ENCODE measurements at places on chromosomes 7 and 10.

- no peak for DNase-seq
Observed at GRCh38 chr7:117698018-117698417, 175.2 kb downstream of the CTTNBP2 start.

DNA sequence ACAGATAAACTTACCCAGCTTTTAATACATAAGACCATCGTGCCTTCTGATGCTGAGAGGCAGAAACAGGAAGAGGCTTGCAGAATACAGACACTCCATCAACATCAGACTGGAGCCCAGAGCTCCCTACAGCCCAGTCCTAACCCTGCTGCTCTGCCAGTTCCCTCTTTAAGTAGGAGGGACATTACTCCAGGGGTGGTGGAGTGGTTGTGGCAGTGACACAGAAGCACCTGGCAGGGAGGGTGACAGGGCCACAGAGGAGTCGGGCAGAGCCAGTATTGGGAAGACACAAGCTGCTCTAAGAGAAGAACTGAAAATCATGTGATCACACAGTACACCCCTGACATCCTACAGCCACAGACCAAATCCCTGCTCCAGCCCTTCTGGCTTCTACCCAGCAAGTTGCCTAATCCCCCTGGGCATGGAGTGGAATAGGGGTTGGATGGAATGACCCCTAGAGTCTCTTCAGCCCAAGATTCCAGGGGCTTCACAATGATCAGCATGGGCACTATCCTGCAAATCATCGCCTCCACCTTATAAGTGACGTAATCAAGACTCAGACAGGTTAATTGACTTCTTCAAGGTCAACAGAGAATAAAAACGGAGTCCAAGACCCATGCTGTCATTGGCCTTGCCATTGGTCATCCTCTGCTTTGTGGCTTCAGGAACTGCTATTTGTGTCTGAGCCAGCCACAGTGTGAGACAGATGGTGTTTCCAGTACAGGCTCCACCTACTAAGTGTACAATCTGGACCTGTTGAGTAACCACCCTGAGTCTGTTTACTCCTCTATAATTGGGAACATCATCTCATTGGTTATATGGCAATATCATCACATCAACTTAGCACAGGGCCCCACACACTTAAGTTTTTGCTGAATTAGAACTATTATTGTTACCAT, 61.1 kb upstream of the ZMIZ1 start:
- DNase-seq: no peak

DNA sequence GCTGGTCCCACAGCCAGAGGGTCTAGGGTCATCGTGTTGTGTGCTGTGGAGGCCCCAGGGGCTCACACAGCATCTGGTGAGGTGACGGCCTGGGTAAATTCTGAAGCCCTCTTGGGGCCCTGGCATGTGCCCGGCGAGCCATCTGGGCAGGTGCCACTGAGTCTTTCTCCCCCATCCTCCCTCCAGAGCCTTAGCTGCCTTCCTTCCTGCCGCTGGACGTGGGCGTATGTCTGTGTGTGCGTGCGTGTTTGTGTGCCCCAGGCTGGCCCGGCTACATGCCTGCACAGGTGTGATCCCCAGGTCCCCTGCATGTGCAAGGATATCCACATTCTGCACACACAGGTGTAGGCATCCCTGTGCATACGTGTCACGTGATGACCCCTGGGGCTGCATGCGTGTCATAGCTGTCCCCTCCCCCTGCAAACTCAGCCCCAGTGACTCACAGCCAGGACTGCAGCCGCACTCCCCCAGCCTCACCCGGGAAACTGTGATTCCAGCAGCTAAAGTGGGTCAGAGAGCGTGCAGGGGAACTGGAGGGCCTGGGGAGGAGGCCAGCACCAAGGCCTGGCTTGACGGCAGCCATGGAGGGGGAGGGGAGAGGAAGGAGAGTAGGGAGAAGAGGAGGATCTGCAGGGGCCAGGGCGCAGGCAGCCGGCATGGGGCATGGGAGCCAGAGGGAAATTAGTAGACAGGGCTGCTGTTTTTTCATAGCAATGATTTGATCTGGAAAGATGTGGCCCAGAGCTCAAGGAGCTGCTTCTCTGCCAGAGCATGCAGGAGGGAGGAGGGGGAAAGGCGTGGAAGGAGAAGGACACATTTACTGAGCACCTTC, 46.4 kb downstream of the ELFN1 start:
- DNase-seq: peak; percentile 72

DNA sequence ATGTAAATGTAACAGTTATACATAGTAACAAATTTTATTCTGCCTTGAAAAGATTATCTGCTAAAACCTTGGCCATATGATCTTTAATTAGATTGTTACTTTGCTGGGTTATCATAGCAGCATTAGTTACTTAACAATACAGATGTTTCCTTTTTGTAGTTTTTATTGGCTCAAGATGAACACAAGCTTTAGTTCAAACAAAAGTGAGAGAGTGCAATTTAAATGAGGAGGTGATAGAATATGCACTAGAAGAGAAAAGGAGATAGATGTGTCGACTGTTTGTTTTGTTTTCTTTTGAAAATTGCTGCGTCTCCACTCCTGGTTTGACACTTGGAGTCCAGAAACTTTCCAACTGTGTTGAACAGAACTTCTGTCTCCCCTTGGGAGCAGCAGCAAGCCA, 91.4 kb upstream of the CAV2 start:
- DNase-seq: no peak

DNA sequence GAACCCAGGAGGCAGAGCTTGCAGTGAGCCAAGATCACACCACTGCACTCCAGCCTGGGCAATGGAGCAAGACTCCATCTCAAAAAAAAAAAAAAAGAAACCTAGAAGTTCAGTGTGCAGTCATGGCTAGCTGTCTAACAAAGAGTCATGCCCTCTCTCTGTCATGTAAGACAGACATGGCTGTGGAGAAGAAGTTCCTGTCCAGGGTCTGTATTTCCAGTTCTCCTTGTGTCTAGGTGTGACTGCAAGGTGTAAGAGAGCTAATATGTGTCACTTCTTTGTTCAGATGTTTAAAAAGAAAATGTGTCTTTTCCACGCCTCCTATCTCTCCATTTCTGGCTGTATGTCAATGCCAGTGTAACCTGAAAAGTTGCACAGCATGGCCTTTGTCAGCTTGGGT, 139.5 kb downstream of the NRCAM start:
- no peak for DNase-seq

DNA sequence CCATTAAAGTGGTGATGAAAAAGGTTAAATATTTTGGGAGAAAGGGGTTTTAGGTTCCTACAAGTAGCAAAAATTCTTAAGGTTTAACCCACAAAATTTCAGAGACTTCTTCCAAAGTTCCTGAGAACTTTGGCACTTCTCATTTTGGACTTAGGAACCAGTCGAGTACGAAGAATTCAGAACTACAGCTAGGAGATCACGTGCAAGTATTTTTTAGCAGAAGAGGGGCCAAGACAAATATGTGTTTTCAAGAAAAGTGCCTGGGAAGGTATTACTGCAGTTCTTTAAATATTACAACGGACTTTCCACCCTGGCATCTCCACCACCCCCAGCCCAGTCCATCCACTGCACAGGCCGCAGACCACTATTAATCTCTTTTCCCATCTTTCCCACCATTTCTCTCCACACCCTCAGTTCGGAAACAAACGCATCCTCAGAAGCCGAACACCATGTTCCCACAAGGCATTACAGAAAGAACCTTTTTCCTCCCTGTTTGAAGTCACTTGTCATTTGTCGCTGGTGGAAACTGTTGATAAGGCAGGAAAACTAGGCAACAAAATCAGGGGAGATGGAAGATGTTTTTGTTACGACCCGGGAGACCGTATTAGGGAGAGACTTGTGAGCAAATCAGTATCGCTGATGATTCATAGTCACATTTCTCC, 7.1 kb downstream of the INHBA start:
- no peak for DNase-seq

DNA sequence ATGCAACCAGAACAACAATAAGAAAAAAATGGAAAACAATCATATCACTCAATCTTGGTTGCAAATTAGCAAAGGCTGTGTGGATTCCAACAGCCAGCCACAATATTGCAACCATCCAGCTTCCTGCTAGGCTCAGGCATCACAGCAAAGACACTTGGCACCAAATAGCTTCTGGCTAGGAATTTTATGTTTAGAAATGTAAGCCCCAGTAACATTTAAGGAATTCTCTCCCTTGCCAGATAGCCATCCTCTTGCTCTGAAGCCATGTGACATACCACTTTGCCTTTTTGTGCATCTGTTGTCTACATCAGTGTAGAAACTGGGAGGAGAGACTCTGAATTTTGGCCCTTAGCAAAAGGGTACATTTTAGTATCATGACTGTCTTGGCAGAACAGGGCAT, 22.2 kb downstream of the MKX start:
- DNase-seq: no peak

DNA sequence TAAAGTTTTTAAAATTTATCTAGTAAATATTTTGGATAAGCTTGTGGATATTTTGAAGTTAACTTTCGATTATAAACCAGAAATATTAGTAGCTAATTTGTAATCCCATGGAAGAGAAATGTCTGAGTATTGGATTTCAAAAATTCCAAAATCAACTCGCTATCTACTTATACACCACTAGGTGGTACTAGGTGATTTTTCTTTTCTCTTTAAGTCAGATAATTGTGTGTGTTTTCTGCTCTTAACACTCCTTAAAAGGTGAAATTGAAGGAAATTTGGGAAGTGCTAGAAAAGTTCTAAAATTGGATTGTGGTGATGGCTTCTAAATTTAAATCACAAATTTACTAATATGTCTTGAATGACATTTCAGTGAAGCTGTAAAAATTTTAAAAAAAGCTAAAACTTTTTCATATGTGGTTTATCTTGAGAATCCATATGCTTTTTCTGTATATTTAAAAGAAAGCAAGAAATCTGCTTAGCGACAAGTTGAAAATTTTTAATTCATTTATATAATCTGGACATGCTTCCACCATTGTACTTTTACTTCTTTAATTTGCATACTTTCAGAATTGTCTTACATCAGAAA, 90.2 kb downstream of the IPMK start:
- no peak for DNase-seq

GRCh38 chr10:92387289-92387940, 96.4 kb downstream of the MARCHF5 start:
- peak; percentile 46 for DNase-seq

GRCh38 chr10:35268323-35268722, 68.0 kb upstream of the CCNY start:
- no peak for DNase-seq

- no peak for DNase-seq
Observed at GRCh38 chr7:8258734-8259133, 3.2 kb downstream of the ICA1 start.

- DNase-seq: no peak
Observed at GRCh38 chr7:148717266-148717793, 18.6 kb downstream of the CUL1 start.

DNA sequence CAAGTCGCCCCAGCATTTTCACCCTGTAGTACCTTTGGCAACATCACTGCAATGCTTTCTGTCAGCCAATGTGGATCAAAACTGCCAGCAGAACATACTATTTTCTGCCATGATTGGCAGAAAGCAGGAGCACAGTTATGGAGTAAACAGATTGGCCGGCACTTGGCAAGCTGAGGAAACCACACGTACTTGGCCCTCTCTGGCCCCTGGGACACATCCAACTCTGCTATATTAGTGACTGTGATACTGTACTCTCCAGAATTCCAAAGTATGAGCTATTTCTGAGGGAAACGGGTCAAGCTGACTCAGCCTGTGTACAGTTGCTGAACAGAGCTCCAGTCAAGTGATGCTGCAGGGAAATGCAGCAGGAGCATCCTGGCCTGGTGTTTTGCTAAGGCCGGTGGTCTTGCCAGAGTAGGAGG, 39.8 kb upstream of the LANCL2 start:
- peak; percentile 82 for DNase-seq

DNA sequence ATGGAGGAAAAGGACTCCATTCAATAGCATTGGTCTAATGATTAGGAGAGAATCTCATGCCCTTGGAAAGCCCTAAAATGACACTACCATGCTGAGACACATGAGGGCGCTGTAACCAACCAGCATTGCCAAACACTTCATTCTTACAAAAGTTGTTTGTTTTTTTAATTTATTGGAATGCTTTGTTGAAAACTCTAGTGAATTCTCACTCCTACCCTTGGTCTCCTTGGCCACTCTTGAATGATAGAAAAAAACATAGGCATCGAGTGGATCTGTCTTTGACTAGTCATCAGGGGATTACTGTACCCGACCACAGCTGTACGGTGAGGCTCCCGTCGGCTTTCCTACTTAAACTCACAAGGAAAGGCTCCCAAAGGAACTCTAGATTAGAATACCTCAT, 29.3 kb upstream of the ADD3 start:
- no peak for DNase-seq

DNA sequence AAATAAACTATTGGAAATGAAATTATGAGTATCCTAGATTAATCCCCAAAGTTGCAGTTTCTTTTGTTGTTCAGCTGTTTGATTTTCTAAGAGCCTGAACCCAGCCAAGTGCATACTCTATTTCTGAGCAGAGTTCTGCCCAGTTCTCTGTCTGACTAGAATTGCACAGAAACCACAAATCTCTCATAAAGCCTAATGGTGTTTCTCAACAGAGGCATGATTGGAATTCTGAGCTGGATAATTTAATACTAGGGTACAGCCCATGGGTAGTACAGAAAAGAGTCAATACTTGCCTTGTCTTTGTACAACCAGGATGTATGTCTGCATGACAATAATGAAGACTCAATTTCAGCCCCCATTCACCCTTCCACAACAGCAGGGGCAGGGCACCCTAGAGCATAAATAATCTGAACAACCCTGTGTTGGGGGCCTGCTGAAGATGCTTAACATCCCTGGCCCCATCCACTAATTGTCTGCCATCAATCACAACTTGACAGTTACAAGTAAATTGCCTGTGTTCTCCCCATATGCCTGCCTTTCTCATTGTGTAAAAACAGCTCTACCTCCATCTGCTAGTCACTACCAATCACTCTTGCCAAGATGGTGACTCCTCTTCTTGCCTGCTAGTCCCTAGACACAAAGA, 114.4 kb downstream of the NPSR1 start:
- no peak for DNase-seq

- DNase-seq: no peak
Observed at GRCh38 chr10:77560471-77560870, 77.1 kb downstream of the KCNMA1 start.

DNA sequence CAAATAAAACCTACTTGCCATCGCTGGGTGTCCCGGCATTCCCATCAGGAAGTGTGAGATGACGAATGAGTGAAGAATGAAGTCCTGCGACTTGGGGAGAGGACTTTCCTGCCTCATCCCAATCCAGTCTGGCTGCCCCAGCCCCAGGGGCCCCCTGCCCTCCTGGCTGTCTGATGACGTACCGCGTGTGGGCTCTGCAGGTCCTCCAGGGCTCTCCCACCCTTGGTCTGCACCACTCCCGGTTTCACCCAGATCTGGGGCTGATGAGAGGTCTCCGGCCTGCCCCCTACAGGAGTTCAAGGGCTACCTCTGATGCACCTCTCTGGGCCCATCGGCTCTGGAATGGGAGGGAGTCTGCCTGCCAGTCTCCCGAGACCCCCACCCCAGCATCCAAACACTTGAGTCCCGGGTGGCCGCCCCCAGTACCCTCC, 9.8 kb downstream of the ATP6V1F start:
- DNase-seq: peak; percentile 58

GRCh38 chr7:66047426-66047825, 28.2 kb upstream of the ASL start:
- DNase-seq: peak; percentile 95

Measured in HT1080 (cell line).